NCI-H2107 (cell line): ENCODE measurements at places on chromosomes 13 and 19.

DNA sequence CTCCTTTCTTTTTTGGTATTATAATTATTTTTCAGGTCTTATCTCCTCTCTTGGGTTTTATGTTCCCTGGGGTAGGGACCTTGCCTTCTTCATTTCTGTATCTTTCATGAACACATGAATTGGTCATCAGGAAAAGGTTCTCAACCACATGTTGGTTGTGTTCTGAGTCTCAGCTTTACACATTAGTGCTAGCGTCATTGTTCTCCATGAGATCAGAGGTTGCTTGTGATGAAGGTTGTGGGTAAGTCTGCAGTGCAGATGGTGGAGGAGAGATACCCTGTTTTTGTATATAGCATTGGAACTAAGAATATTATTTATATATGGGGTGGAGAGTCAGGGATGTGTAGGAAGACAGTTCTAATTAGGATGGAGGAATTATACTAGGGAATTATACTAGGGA, 24.5 kb upstream of the CEACAM8 start:
- no peak for DNase-seq

GRCh38 chr13:28459911-28460310, 35.0 kb downstream of the FLT1 start:
- DNase-seq = no peak

DNA sequence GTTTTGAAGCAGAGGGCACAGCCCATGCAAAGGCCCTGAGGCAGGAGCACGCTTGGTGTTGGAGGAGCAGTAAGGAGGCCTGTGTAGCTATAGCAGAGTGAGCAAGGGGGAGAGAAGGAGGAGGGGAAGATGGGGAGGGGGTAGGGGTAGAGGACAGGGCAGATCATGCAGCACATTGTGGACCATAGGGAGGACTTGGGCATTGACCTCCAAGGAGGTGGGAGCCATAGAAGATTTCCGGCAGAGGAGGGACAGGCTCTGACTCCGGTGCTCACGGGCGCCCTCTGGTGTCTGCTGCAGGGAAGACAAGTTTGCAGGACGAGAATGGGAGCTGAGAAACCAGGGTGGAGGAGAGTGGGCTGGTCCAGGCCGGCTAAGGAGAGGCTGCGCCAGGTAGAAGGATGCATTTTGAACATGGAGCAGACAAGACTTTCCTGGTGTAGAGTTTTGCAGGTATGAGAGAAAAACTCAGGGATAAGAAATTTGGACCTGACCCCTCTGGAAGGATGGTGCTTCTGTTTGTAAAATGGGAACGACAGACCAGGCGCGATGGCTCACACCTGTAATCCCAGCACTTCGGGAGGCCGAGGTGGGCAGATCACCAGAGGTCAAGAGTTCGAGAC, 13.7 kb upstream of the CREB3L3 start:
- DNase-seq = no peak

DNA sequence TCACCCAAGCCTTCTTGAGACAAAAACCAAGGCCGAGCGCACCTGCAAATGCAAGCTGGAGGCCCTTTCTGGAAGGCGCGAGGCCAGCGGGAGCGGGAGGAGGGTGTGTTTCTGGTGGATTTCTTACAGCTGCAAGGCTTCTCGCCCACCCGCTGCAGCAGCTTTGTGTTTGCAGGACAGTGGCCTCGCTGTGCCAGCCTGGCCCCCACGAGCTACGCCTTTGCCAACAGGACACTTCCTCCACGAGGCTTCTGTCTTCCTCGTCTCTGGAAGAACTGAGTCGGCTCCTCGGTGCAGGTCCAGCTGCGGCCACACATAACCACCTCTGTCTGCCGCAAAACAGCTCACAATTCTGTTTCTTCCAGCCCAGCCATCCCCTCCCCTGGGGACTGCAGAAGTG, 10.1 kb downstream of the ATCAY start:
- DNase-seq = no peak

- no peak for DNase-seq
These were observed at the start of gene SCEL for GRCh38 chr13:77535448-77535847. Gene SCEL, plus strand, starts transcription at chr13:77535706. Its CDS starts 20,170 bp downstream, at chr13:77555876.

DNA sequence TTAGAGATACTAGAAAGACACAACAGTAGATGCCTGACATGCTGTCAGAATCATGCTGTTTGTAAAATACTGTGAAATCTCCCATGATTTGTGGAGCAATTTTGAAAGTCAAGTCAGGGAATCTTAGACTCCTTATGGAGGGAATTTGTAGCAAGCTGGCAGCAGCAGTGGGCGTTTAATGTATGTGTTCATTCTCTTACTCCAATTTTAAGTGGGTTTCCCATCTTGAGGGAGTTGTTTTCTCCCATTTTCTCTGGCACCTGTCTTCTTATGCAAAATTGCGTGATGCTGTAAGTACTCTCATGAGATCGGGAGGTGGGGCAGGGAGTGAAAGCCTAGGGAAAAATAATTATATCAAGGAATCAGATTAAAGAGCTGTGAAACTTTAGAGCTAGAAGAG, 16.0 kb upstream of the GTF2F2 start:
- DNase-seq = no peak

GRCh38 chr19:49555600-49556411, 24.6 kb downstream of the NOSIP start:
- DNase-seq = no peak

GRCh38 chr13:21322327-21322965, 136.7 kb downstream of the ZDHHC20 start:
- no peak for DNase-seq

DNA sequence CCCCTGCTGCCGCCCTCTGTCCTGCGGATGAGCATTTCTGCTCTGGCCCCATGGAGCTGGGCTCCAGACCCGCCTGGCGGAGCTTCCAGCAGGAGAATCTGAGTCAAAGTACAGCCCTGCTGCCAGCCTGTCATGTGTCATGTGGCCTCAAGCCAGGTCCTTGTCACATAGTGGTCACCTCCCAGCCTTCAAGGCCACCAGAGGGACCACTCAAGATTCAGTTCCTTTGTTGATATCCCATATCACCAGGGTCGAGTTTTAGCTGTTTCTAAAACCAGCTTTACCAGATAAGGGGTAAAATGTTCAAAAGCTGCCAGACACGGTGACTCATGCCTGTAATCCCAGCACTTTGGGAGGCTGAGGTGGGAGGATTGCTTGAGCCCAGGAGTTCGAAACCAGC, 13.4 kb downstream of the THOP1 start:
- DNase-seq = no peak

DNA sequence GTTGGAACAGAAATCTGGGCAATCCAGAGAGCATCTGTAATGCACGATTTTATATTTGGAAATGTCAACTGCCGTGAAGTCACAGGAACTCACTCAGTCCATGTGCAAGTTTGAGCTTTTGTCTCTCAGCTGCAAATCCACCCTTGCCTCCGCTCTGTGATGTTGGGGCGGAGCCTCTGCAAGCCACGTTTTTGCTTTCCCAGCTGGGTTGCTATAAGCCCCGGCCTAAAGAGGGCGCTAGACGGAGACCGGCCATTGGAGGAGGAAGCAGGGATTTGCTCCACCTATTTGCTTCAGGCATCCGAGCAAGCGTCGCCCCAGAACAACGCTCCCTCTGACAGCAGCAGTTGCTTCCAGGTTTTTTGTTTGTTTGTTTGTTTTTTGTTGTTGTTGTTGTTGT, 56.2 kb downstream of the TRPM4 start:
- no peak for DNase-seq

GRCh38 chr13:44120043-44120442, 240.3 kb downstream of the LACC1 start:
- no peak for DNase-seq

DNA sequence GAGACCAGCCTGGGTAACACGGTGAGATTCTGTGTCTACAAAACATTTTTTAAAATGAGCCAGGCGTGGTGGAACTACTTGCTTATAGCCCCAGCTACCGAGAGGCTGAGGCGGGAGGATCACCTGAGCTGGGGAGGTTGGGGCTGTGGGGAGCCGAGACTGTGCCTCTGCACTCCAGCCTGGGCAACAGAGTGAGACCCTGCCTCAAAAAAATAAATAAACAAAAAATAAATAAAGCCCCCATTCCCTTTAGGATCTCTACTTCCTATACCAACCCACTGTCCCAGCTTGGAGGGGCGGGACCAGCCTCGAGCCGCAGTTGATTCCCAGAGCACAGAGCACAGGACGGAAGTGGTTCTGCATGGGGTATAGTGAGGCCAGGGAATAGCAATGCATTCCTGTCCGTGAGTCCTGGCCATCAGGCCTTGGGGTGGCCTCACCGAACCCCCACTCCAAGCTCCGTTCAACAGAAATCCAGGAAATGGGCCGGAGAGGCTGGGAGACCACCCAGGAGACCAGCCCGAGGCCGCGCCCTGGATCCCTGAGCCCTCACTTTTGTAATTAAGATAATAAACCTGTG, 4.9 kb upstream of the PTBP1 start:
- DNase-seq = no peak

- DNase-seq = no peak
These were observed 13.5 kb downstream of the SMG9 start for GRCh38 chr19:43741075-43741825.

- peak; percentile 23 for DNase-seq
These were observed 21.7 kb upstream of the RNF17 start for GRCh38 chr13:24742294-24742693.

- DNase-seq = no peak
These were observed 644 bp upstream of the RAVER1 start for GRCh38 chr19:10333758-10334587.
